NCI-H1092 treated with DMSO at 0.1 percent for 48 hours (cell line): ENCODE measurements at places on chromosomes 3 and 15.

- no peak for DNase-seq
These were observed 169.2 kb upstream of the TGFBR2 start for GRCh38 chr3:30437171-30437601.

DNA sequence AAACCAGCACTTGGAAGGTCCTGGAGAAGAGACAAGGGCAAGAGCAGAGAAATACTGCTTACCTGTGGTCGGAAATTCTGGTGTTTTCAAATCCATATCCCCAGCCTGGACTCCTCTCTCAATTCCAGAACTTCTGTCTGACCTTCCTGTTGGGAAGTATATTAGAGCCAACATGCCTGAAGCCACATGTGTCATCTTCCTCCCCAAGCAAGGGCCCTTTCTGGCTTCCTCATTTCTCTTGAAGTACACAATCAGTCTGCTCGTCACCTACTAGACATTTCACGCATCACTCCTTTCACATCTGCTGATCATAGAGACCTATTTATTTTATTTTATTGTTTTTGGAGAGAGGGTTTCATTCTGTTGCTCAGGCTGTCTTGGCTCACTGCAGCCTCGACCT is 8.4 kb downstream of the PARP14 start:
- DNase-seq = no peak

- DNase-seq = no peak
These were observed 2.4 kb downstream of the HACD3 start for GRCh38 chr15:65532738-65533051.

DNA sequence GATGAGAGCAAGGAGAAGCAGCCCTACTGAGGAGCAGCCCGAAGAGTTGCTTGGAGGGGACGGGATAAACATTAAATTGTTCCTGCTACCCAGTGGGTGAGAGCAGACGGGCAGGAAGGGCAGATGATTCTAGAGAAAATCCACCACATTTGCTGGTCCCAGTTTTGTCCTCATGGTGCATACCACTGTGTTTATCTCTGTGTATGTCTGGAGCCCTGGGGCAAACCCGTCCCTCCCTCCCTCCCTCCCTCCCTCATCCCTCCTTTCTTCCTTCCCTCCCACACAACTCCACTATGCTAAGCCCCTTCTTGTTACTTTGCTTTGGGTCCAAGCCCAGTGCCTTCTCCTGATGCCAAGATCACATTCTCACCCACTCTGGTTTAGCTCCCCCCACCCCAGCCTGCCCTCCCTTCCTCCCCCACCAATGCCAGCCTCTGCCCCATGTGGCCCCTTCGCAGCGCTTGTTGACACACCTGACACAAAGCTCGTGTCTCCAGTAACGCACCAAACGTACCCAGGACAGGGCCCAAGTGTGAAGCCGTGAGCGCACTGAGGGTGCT is 194.8 kb downstream of the ATP10A start:
- no peak for DNase-seq

DNA sequence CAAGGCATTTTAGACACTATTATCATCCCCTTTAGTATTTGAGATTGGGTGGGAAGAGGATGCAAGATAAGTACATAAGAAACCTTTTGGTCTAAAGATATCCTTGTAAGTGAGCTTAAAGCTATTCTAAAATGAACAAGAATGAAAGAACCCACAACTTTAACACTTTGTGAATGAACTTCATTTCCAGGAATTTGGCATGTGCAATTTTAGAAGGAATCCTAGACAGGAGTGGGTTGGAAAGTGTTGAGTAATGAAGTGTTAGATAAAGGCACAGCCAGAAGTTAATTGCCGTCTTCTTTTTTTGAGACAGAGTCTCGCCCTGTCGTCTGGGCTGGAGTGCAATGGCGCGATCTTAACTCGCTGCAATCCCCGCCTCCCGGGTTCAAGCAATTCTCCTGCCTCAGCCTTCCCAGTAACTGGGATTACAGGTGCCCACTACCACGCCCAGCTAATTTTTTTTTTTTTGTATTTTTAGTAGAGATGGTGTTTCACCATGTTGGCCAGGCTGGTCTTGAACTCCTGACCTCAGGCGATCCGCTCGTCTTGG is 13.2 kb upstream of the TEX9 start:
- no peak for DNase-seq

GRCh38 chr3:155963570-155963969 is 93.1 kb downstream of the GMPS start:
- DNase-seq = no peak

GRCh38 chr15:34122771-34123183 is 20.9 kb downstream of the PGBD4 start:
- no peak for DNase-seq

GRCh38 chr3:127848131-127849129 is 26.1 kb upstream of the MGLL start:
- peak; percentile 37 for DNase-seq

GRCh38 chr3:72176537-72177041 is 391.6 kb upstream of the PROK2 start:
- DNase-seq = no peak

DNA sequence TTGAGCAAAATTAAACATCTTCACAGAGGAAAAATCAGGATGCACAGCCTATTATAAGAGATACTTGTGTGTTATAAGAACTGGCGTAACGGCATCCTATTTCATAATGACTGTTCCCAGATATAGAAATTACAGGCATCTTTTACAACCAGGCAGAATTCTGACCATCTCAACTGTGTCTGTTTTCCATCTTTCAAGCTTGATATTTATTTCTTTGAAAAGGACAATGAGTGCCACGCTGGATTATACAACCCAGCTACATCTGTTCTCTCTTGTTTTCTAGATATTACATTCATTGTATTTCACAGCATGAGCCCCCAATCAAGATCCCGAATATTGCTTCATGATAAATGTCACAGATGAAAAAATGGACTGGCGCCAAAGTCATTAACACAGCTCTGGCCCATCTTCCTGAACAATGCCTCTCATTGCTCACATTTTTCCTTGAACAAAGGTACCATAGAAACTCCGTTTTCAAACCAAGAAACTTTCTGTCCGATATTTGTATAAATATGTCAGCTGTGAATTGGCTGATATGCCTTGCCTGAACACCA is 420.6 kb downstream of the TBL1XR1 start:
- DNase-seq = peak; percentile 42

GRCh38 chr15:88981244-88982215 is 68.4 kb upstream of the MFGE8 start:
- no peak for DNase-seq

- no peak for DNase-seq
These were observed 142.8 kb upstream of the ATP2B2 start for GRCh38 chr3:10648181-10648580.

- DNase-seq = no peak
These were observed 304.7 kb downstream of the CNTN3 start for GRCh38 chr3:74309716-74310115.

GRCh38 chr3:182464513-182465145 is 328.7 kb upstream of the ATP11B start:
- no peak for DNase-seq
